ENCODE measurements at places on chromosomes 7 and 10.
A peak's percentile ranks its signal among the peaks of the same experiment; 100 is the strongest.

DNA sequence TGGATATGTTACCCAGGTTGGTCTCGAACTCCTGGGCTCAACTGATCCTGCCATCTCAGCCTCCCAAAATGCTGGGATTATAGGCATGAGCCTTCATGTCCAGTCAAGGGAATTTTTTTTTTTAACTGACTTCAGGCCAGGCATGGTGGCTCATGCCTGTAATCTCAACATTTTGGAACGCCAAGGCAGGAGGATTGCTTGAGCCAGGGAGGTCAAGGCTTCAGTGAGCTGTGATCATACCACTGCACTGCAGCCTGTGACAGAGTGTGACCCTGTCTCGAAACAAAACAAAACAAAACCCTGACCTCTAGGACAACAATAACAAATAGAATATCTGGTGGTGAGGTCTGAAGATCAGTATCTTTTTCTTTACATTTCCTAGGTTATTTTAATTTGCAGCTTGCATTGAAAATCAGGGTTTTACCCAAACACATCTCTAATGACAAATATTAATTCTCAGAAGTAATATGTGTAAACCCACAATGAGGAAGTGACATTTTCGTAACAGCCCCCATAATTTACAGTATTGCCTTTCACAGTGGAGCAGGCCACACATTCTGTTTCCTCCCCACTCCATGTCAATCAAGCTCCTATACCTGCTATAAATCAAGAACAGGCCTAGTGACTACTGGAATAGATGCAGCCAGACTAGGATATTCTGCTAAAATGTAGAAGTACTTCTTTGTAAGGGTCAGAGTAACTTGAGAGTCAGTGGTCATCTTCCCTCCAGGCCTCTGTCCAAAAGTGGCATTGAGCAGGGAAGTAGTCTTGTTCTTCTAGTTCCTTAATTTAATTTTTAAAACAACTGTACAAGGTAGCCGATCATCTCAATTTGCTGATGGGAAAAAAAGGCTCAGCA, 43.3 kb upstream of the ECHDC3 start:
- DNase-seq = no peak

DNA sequence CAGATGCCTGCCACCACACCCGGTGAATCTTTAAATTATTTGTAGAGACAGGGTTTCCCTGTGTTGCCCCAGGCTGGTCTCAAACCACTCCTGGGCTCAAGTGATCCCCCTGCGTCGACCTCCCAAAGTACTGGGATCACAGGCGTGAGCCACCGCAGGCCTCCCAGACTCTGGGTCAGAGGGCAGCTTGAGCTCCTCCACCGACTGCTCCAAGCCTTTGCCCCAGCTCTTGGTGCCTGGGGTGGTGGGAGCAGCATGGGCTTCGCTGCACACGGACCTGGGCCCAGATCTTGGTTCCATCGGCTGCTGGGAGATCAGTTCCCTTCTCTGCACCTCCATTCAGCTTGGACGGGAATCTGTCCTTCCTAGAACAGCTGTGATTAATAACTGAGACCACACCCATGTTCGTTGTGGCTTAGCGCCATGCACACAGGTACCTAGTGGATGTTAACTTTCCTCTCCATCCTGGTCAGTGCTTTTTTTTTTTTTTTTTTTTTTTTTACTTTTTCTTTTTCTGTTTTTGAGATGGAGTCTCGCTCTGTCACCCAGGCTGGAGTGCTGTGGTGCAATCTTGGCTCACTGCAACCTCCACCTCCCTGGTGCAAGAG, 125.3 kb downstream of the CUX1 start:
- DNase-seq = no peak

- peak; percentile 20 for DNase-seq
These were observed 17.0 kb downstream of the PNLIPRP3 start for GRCh38 chr10:116444527-116445142.

GRCh38 chr10:125010362-125010761, 68.4 kb downstream of the ZRANB1 start:
- no peak for DNase-seq

DNA sequence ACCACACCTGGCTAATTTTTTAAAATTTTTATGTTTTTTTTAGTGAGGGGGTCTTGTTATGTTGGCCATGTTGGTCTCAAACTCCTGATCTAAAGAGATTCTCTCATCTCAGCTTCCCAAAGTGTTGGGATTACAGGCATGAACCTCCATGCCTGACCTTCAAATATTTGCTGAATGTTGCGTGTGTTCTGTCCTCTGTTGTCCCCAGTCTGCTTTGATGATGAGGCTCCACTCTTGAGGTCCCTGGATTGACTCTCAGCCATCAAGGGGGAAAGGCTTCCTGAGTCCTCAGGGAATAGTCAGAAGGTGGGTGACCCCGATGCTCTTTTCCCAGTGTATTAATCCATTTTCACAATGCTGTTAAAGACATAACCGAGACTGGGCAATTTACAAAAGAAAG, 26.0 kb downstream of the LYZL2 start:
- DNase-seq = no peak

- peak; percentile 46 for DNase-seq
These were observed 23.9 kb downstream of the KLF6 start for GRCh38 chr10:3761021-3761686.

DNA sequence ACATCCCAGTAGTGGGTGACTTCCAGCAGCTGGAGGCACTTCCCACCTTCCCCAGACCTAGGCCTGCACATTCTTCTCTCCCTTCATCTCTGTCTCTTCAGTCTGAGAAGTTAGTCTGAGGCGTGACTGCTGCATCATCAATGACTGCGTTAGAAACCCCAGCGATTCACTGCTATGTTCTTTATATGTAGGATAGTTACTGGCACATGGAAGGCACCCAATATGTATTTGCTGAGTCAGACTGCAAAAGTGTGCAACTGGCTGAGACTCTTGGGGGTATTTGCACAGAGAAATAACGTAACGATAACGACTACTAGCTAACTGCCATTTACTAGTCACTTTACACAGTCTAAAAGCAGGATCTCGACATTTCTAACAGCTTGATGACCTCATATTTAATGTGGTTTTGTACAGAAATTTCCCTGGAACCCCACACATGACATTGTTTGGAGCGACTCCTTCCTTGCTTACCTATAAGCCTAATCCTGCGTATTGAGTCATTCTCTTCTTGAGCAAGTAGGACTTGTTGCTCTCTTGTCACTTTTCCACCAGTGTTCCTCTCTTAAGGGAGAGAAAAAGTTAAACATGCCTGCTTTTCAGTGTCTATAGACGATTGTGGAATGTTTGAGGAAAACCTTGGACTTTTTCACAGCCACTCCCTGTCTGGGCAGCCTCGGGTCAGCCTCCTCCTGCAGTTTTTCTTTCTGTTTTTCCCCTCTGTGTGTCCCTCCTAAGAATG, 45.5 kb downstream of the THNSL1 start:
- peak; percentile 71 for DNase-seq

- DNase-seq = no peak
These were observed 85.4 kb downstream of the DOCK4 start for GRCh38 chr7:112120696-112121217.

DNA sequence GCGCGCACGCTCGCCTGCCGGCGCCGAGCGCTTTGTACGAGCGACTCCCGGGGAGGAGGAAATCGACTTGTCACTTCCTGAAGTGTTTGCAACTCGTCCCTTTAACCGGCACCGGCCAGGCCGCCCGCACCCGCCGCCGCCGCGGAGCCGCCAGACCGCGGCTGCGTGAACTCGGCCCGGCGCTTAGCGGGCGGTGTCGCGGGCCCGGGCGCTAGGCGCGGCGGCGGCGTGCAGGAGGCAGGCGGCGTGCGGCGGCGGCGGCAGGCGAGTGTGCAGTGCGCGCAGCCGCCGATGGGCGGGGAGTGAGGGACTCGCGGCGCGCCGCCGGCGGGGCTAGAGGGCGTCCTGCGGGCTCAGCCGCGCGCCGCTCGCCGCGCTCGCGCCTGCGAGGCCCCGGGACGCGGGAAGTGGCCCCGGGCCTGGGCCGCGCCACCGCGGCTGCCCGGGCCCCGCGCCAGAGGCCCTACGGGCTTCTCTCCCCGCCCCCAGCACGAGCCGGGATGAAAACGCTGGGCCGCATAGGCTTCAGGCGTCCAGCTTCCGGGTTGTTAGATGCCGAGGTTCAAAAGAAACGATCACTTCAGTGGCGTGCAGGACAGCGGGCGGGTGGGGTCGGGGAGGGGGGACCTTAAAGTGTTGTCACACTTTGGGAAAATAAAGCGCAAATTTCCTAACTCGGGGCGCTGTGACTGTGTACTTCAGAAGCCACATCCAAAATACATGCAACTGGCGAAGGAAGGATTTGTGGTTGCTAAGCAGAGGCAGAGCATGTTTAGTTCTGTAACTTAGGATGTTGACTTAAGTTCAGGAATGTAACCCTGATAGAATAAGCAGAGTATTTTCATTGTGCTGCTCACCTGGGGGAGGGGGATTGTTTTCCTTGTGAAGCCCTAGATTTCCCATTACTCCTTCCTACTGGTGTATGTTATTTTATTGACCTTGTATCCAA, at the start of gene FAM53B:
FAM53B (minus strand) TSS at position 277 of the 949 bp plus-strand sequence. CDS start 37,665 bp downstream, outside the sequence.
- peak; percentile 50 for DNase-seq

DNA sequence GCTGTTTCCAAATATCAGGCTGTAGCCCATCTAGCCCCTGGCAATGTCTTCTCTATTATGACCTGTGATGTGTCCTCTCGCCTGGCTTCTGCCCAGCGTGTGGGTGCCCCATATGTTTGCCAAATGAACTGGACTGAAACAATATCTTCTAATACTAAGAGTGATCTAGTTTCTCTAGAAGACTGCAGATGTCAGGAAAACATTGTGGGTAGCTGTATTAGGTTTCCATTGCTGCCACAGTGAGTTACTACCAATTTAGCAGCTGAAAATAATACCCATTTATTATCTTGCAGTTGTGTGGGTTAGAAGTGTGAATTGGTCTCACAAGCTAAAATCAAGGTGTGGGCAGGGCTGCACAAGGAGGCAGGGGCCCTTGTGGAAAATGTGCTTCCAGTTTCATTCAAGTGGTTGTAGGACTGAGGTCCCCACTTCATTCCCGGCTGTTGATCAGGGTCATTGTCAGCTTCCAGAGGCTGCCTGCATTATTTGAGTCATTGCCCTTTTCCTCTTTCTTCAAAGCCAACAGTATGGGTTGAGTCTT, 202.8 kb upstream of the BMPER start:
- no peak for DNase-seq

- no peak for DNase-seq
These were observed 936.2 kb downstream of the PCDH15 start for GRCh38 chr10:53864846-53865245.

DNA sequence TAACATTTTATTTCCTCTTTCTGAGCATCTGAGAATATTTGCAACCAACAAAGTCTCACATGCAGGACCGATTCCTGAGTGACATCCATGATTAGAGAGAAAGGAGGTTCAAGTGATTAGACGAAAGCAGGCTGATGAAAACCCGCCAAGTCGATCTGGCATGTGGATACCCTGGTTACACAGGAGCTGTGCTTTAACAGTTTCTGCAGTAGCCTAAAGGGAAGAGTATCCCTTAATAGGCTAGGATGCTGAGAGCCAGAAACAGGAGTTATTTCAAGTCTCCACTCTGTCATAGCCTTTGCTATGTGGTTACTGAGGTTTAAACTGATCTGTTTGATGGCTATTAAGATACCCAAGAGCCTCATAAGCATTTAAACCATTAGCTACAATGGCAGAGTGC, 82.5 kb downstream of the PRKCQ start:
- no peak for DNase-seq

GRCh38 chr7:138903859-138904435, 77.2 kb downstream of the KIAA1549 start:
- no peak for DNase-seq

DNA sequence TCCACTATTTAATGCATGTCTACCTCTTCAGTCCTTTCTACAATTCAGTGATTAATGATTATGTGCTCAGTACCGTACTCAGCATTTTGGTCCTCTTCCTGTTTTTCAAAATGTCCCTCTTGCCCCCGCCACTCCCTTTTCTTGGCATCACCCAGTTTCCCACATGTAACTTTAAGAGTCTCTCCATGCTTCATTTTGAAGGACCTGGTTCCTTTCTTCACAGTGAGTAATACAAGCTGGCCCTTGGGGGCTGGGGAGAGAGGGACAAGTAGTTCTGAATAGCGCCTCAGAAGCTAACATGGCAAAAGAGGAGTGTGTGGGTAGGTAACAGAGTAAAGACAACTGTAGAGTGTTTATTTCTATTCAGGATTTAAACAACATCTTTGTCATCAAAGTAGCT, 34.6 kb upstream of the SLIT1 start:
- DNase-seq = no peak

GRCh38 chr10:14250496-14251076, 80.1 kb downstream of the FRMD4A start:
- DNase-seq = no peak

DNA sequence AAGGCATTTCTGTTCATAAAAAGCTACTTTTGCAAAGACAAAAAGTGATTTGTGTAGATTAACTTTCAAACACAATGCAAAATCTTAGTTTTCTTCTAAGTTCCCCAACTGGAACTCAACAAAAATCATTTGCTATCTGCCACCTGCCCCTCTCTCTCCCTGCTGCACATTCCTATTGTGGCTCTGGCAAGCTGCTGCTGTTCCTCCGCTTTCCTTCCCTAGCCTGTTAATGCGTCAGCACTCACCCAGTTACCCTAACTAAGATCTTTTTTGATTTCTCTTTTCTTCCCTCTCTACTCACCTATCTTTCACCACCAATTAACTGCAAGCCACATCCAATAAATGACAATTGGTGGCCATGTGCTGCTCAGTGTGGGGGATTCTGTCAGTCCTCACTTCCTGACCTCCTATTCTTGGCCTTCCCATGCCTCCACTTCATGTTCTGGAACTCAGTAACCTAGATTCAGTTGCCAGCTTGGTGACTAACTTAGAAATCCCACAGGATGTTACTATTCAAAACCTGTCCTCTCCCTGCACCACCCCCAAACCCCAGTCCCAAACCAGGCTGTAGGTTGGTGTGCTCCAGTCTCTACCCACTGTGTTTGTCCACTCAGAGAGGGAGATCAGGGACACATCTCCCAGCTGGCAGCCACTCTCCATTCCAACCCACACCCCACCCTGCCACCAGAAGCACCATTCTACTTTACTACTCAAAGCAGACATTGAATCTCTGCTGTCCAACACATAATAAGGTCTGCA, 140.2 kb upstream of the CTTNBP2 start:
- DNase-seq = peak; percentile 8

GRCh38 chr10:14146025-14146424, 184.7 kb downstream of the FRMD4A start:
- peak; percentile 69 for DNase-seq

DNA sequence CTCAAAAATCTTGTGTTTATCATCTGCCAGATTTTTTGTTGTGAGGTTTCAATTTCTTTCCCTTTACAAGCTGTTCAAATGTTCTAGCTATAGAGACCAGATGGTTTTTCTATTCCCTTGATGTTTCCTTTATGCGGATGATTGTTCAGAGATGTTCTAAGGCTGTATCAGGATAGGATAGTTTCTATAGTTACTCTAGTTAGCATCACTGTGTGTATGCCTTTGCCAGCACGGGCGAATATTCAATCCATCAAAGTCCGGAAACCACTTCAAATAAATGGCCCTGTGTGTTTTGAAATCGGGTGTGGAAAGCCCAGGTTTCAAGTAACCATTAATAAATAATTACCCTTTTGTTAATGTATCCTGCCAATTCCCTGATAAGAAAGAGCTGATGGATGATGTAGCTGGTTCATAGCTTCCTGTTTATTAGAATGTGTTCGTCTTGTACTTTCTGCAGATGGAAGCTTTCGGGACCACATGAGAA, 149.8 kb upstream of the PRKCQ start:
- DNase-seq = no peak

- DNase-seq = no peak
These were observed 18.7 kb upstream of the ATP6V0A4 start for GRCh38 chr7:138816650-138817049.

- DNase-seq = no peak
These were observed 758.0 kb downstream of the AUTS2 start for GRCh38 chr7:70356085-70356786.

- no peak for DNase-seq
These were observed 34.9 kb downstream of the SRPK2 start for GRCh38 chr7:105353752-105354328.

Measured in HT1080 (cell line).